ENCODE measurements at places on chromosomes 4 and X. TPM values are rescaled to one million over a fixed set of nuclear protein-coding genes. Genes with fewer than 3 reads are reported as not detected.

GRCh38 chr4:24799544-24800324, 4.4 kb downstream of the SOD3 start:
- no peaks in the 10 kb centered on the region for H3K36me3 ChIP-seq
- peak overlapping the region; percentile 20 for H3K4me3 ChIP-seq
- no peak overlapping the region for H3K27ac ChIP-seq
- peaks cover 57% of the 10 kb centered on the region for H3K27me3 ChIP-seq

GRCh38 chr4:14130551-14130950, 503.0 kb upstream of the BOD1L1 start:
- no peaks in the 10 kb centered on the region for H3K4me1 ChIP-seq
- H3K27me3 ChIP-seq = no peaks in the 10 kb centered on the region
- H3K4me3 ChIP-seq = no peak overlapping the region

Gene TENM3
- total RNA-seq = 0.12 TPM

DNA sequence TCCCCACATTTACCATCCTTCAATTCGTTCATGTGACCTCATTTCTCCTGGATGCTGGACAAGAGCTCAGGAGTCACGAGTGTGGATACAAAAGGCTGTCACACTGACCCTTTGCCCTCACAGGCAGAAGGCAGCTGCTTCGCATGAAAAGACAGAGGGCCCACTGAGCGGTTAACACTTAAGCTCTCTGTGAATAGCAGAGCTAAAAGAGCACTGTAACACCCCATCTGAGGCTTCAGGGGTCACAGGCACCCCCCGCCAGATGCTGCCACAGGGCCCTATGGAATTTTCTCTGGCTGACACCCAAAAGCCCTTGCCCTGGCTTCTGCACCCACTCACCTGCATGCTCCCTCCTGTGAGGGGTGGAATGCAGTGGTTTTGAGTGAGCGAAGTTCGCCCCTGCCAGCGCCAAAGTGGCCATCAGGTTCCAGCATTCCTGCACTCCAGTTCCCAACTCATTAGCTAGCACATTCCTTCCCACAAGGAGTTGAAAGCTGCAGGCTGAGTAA, 360.9 kb downstream of the PPP3CA start:
- no peak overlapping the region for H3K4me3 ChIP-seq
- no peak overlapping the region for H3K27ac ChIP-seq
- no peaks in the 10 kb centered on the region for H3K4me1 ChIP-seq
- H3K27me3 ChIP-seq = peaks cover 6% of the 10 kb centered on the region

- H3K27me3 ChIP-seq = peaks cover 6% of the 10 kb centered on the region
- no peak overlapping the region for H3K27ac ChIP-seq
- no peak for DNase-seq
- H3K4me3 ChIP-seq = no peak overlapping the region
- H3K36me3 ChIP-seq = no peaks in the 10 kb centered on the region
- H3K4me1 ChIP-seq = no peaks in the 10 kb centered on the region
Measured at GRCh38 chr4:173685831-173686210, 155.8 kb upstream of the HAND2 start.

GRCh38 chr4:44320833-44321232, 127.8 kb downstream of the KCTD8 start:
- no peak overlapping the region for H3K4me3 ChIP-seq
- DNase-seq = no peak
- H3K4me1 ChIP-seq = no peaks in the 10 kb centered on the region
- H3K27me3 ChIP-seq = no peaks in the 10 kb centered on the region

DNA sequence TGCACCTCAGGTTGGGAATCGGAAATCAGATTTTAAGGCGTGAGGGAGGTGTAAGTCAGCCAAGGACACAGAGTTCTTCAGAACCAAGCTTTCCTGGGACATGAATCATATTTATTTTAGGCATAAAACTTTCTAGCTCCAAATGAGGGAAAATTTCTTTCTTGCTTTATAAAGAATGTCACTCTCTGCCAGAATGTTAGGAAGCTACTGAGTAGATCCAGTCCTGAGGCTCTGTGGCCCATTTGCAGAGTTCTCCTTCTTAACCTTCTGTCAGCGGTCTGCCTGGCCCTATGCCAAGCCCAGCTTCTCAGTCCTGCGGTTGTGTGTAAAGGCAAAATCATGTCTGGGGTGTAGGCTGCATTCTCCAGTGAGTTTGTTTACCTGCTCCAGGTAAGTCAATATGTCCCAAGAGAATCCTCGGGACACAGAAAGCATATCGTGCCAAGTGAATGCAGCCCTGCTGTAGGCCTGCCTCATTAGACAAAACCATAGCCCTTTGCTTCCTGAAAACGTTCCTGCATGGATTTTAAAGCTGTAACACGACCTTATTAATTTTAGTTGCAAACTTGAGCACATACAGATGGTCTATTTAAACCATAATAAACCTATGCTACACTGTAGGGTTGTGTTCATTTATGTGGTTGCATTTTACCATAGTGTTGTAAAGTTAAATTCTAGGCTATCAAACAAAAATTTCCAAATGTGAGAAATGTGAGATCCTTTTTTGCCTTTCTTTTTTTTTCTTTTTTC, 29.2 kb upstream of the CCNI start:
- peaks cover 8% of the 10 kb centered on the region for H3K4me1 ChIP-seq
- no peak for DNase-seq
- H3K27me3 ChIP-seq = no peaks in the 10 kb centered on the region
- no peak overlapping the region for H3K27ac ChIP-seq
- H3K4me3 ChIP-seq = no peak overlapping the region

DNA sequence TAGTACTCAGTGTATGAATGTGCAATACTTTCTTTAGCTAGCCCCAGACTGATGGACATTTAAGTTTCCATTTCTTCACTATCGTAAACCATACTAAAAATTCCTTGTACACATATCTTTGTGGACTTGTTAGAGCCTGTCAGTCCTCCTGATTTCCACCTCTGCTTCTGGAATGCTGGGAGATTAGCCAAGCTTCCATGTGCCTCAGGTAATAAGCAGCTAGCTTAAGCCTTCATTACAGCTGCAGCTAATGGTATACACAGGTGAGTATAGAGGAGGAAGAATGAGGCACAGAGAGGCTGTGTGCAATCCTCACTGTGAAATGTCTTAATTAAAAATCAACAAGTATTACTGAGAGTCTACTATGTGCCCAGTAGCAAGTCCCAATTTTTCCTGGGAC, 9.8 kb downstream of the SMIM9 start:
- H3K27me3 ChIP-seq = peaks cover 12% of the 10 kb centered on the region
- no peak for DNase-seq
- peaks cover 1% of the 10 kb centered on the region for H3K4me1 ChIP-seq
- H3K27ac ChIP-seq = no peak overlapping the region

DNA sequence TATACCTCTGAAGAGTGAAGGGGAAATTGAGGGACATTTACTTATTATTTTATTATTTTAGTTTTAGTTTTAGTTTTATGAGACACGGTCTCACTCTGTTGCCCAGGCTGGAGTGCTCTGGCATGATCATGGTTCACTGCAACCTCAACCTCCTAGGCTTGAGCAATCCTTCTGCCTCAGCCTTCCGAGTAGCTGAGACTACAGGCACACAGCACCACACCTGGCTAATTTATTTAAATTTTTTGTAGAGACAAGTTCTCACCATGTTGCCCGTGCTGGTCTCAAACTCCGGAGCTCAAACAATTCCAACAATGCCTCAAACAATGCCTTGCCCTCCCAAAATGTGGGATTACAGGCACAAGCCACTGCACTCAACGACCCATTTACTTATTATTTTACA, 68.4 kb upstream of the BMP2K start:
- no peaks in the 10 kb centered on the region for H3K27me3 ChIP-seq
- no peak overlapping the region for H3K4me3 ChIP-seq
- H3K36me3 ChIP-seq = no peaks in the 10 kb centered on the region
- H3K27ac ChIP-seq = no peak overlapping the region

GRCh38 chr4:8472158-8472688, 31.6 kb downstream of the TRMT44 start:
- H3K4me3 ChIP-seq = no peak overlapping the region
- H3K36me3 ChIP-seq = no peaks in the 10 kb centered on the region
- no peak for DNase-seq
- no peaks in the 10 kb centered on the region for H3K4me1 ChIP-seq

Gene ADAM29
- total RNA-seq = not detected

GRCh38 chrX:24231641-24232179, 82.2 kb downstream of the SUPT20HL2 start:
- peaks cover 20% of the 10 kb centered on the region for H3K27me3 ChIP-seq
- no peaks in the 10 kb centered on the region for H3K36me3 ChIP-seq
- H3K27ac ChIP-seq = no peak overlapping the region

GRCh38 chr4:144591401-144591800, 54.6 kb upstream of the HHIP start:
- no peak overlapping the region for H3K27ac ChIP-seq
- H3K4me1 ChIP-seq = no peaks in the 10 kb centered on the region
- H3K4me3 ChIP-seq = no peak overlapping the region
- peaks cover 14% of the 10 kb centered on the region for H3K27me3 ChIP-seq

GRCh38 chr4:108799306-108799705, 36.5 kb upstream of the ETNPPL start:
- no peaks in the 10 kb centered on the region for H3K4me1 ChIP-seq
- no peaks in the 10 kb centered on the region for H3K27me3 ChIP-seq

- no peaks in the 10 kb centered on the region for H3K36me3 ChIP-seq
- no peaks in the 10 kb centered on the region for H3K4me1 ChIP-seq
- H3K4me3 ChIP-seq = no peak overlapping the region
- DNase-seq = no peak
Measured at GRCh38 chr4:55087009-55087912, 38.1 kb downstream of the KDR start.

Gene MSMO1
- 23.7 TPM for total RNA-seq

DNA sequence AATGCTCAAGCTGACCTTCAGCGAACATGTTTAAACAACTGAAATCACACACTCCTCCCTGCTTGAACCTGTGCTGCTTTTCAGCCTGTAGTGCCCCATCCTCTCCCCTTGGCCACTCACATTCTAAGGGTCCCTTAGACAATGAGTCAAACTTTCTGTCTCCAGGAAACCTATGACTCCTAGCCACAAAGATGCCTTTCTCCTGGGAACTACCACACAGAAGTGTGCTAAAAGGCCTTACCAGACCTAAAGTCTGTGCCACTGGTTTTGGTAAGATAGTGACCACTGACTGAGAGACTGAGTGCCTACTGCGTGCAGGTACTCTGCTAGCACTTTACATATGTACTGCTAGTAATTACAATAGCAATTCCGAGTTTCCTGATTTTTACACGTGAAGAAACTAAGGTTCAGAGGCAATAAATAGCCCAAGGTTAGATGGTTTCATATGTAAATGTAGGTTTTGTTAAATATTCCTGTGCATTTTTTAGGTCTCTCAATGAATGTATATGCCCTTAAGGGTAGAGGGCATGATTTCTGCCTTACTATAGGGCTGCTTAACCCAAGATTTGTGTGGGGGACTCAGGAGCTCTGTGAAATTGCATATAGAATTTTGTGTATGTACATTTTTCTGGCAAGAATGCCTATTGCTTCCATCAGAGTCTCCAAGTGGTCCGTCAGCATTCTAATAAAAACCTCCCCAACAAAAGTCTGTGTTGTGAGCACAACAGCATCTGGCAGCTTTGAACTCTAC, 71.1 kb downstream of the NSG1 start:
- DNase-seq = no peak
- H3K4me1 ChIP-seq = peaks cover 19% of the 10 kb centered on the region
- no peak overlapping the region for H3K4me3 ChIP-seq
- H3K27ac ChIP-seq = peak overlapping the region; percentile 18
- H3K27me3 ChIP-seq = no peaks in the 10 kb centered on the region

- DNase-seq = no peak
- no peaks in the 10 kb centered on the region for H3K4me1 ChIP-seq
- no peaks in the 10 kb centered on the region for H3K27me3 ChIP-seq
- no peaks in the 10 kb centered on the region for H3K36me3 ChIP-seq
Measured at GRCh38 chr4:96833831-96834230, 993.9 kb downstream of the PDHA2 start.

GRCh38 chrX:129836827-129837226, 6.9 kb downstream of the ZDHHC9 start:
- no peaks in the 10 kb centered on the region for H3K36me3 ChIP-seq
- H3K27me3 ChIP-seq = peaks cover 16% of the 10 kb centered on the region
- H3K4me1 ChIP-seq = peaks cover 7% of the 10 kb centered on the region
- no peak for DNase-seq
- H3K4me3 ChIP-seq = no peak overlapping the region

- H3K27ac ChIP-seq = no peak overlapping the region
- H3K4me3 ChIP-seq = no peak overlapping the region
- no peaks in the 10 kb centered on the region for H3K36me3 ChIP-seq
Measured at GRCh38 chr4:3320361-3321023, 27.7 kb downstream of the RGS12 start.

Measured in activated T-cell treated with anti-CD3 and anti-CD28 coated beads, Interleukin-2, amount 50 U/mL, for 72 hours (primary cell).